ENCODE measurements at places on chromosomes 1 and 21. TPM values are rescaled to one million over a fixed set of nuclear protein-coding genes. Genes with fewer than 3 reads are reported as not detected.
A peak's percentile ranks its signal among the peaks of the same experiment; 100 is the strongest.

DNA sequence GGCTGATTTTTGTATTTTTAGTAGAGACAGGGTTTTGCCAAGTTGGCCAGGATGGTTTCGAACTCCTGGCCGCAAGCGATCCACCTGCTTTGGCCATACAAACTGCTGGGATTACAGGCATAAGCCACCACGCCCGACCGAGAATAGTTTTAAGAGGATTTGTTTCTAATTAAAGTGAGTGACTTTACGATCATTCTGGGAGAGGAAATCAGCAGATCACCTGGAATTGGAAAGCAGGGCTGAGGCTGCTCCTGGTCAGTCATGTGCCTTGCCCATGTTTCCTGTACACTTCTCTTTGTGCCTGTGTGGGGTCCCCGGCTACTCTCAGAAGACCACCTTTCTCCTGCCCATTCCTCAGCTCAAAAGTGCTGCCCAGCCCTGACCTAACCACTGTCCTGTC lies 33.9 kb downstream of the ZBTB8B start:
- H3K27ac ChIP-seq: no peak overlapping the region
- no peak overlapping the region for H3K4me3 ChIP-seq
- DNase-seq: no peak
- H3K36me3 ChIP-seq: no peaks in the 10 kb centered on the region
- H3K4me1 ChIP-seq: peaks cover 62% of the 10 kb centered on the region

DNA sequence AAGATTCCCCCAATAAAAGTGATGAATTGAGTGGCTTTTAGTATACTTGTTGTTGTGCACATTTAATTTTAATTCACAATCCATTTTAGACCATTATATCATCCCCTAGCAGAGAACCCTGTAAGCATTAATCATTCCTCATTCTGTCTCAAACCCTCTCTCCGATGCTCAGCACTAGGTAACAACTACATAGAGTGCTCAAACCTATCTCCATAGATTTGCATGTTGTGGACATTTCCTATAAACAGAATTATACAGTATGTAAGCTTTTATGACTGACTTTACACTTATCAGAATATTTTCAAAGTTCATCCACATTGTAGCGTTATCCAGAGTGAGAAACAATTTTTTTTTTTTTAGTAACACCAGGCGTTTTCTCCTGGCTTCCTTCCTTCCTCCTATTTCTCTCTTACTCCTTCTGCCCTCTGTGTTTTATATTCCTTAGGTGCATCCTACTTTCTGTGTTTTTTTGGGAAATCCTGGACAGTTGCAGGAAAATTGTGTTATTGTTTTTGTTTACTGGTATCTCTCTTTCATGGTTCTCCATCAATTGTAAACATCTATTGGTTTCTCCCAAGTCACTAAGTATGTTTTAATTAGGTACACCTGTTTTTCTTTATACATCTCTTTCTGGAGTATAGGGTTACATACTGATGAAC lies 1528.0 kb upstream of the TPTE start:
- no peak overlapping the region for H3K27ac ChIP-seq
- no peaks in the 10 kb centered on the region for H3K4me1 ChIP-seq
- H3K27me3 ChIP-seq: peaks cover 12% of the 10 kb centered on the region
- peak; percentile 60 for DNase-seq
- H3K36me3 ChIP-seq: no peaks in the 10 kb centered on the region
- H3K4me3 ChIP-seq: no peak overlapping the region

DNA sequence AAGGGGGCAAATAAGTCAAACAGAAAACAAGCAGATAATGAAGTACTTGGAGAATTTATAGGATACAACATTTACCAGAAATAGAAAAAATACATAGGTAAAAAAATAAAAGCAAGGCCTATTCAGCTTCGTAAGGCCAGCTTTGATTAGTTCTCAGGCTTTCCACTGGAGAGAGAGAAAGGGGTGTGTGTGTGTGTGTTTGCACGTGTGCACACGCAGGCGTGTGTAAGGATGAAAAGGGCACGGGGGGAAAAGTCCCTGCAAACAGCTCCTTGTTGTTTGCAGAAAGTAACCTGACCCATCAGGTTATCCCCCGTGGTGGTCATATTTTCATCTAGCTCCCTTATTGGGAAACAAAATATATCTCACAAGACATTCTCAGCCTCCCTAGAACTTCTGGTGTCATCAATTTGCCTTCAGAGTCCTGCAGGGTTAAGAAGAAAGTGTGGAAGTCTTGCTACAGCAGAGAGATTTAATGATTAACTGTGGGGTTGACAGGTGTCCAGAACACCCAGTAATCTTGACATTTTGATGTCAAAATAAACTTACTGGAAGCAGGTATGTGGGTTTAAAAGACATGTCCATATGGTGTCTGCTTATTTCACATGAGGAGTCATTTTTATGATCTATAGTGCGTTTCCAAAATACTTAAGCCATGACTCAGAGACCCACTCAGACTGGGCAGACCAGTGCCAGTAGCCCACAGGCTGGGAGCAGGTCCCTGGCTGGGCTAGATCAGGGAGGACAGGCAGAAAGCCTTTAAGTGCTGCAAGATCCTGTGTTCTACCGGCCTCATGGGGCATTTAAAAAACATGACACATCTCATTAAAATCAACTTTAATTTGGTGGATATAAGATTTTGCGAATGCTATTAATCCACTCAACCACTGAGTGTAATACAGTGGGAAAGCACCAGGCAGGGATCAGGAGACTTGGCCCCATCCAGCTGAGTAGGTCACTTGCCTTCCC lies 487.6 kb upstream of the CAMK1G start:
- H3K36me3 ChIP-seq: no peaks in the 10 kb centered on the region
- H3K27me3 ChIP-seq: no peaks in the 10 kb centered on the region
- DNase-seq: no peak
- H3K27ac ChIP-seq: no peak overlapping the region
- H3K4me3 ChIP-seq: no peak overlapping the region

DNA sequence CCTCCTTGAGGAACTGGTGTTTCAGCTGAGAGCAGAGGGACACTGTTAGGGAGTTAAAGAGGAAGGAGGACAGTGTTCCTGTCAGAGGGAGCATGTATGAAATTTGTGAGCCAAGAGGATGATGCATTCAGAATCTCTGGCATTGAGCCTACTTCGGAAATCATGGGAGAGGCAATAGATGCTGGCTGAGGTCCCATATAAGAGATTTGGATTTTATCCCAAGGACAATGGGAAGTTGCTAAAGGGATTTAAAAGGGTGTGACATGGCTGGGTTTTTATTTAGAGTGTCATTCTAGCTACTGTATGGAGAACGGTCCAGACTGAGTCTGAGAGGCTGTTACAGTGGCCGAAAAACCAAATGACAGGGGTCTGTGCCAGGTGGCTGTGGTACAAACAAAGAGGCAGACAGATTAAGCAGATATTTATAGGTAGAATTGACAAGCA lies 403.2 kb upstream of the B3GALT2 start:
- DNase-seq: no peak
- no peak overlapping the region for H3K4me3 ChIP-seq
- H3K4me1 ChIP-seq: peaks cover 15% of the 10 kb centered on the region
- H3K27me3 ChIP-seq: no peaks in the 10 kb centered on the region
- no peak overlapping the region for H3K27ac ChIP-seq

Gene CD5L
- not detected for total RNA-seq
